ENCODE measurements at places on chromosomes 4 and X. TPM values are rescaled to one million over a fixed set of nuclear protein-coding genes. Genes with fewer than 3 reads are reported as not detected.

DNA sequence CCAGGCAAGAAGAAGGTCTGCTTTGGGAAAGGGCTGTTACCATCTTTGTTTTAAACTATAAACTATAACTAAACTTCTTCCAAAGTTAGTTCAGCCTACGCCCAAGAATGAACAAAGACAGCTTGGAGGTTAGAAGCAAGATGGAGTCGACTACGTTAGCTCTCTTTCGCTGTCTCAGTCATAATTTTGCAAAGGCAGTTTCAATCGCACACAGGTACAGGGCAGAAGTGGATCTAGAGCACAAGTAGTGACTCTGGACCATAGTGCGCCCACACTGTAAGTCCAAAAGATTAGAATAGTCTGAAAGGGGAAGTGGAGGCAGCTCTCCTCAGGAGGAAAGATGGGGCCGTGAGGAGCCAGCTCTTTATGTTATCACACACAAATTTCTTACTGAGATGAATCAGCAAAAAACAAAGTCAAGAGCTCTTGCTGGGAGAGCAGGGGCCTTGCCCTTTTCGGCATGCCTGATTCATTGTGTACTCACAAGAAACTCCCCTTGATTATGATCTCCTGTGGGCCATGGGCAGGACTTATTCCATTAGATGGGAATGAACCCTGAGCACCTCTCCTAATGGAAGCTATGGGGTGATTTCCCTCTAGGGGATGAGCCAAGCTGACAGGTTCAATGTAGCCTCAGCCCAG is 58.6 kb downstream of the FUNDC1 start:
- H3K27ac ChIP-seq = no peak overlapping the region
- H3K36me3 ChIP-seq = no peaks in the 10 kb centered on the region
- DNase-seq = no peak
- no peak overlapping the region for H3K4me3 ChIP-seq
- H3K4me1 ChIP-seq = no peaks in the 10 kb centered on the region

- DNase-seq = no peak
- H3K4me3 ChIP-seq = no peak overlapping the region
- H3K36me3 ChIP-seq = no peaks in the 10 kb centered on the region
- H3K27me3 ChIP-seq = no peaks in the 10 kb centered on the region
These were observed 883 bp upstream of the KLHL4 start for GRCh38 chrX:87516717-87517121.

DNA sequence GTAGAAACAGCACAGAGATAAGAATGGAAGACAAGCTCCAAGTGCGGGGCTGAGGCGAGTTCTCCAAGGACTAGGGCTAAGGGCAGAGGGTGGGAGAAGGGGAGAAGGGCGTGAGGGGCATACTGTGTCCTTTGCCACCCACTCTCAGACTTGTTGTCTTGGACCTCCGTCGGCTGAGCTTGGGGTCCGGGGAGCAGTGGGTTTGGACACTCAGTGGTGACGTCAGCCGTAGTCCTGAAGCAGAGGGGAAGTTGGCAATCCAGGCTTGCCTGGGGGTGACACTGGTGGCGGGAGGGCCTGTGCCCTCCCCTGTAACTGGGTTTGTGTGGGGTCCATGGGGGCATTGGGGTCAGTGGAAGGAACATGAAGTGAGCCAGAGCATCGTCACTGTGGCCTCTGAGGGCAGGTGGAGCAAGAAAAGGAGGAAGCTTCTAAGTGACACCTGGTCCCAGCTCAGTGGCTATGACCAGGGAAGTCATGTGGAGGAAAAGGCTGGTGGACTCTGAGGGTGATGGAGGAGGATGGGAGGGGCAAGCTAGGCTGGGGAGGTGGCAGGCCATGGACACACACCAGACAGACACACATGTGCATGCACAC is 17.6 kb downstream of the CD99 start:
- no peak overlapping the region for H3K4me3 ChIP-seq
- DNase-seq = peak; percentile 63
- no peaks in the 10 kb centered on the region for H3K27me3 ChIP-seq
- no peaks in the 10 kb centered on the region for H3K36me3 ChIP-seq
- no peaks in the 10 kb centered on the region for H3K4me1 ChIP-seq

DNA sequence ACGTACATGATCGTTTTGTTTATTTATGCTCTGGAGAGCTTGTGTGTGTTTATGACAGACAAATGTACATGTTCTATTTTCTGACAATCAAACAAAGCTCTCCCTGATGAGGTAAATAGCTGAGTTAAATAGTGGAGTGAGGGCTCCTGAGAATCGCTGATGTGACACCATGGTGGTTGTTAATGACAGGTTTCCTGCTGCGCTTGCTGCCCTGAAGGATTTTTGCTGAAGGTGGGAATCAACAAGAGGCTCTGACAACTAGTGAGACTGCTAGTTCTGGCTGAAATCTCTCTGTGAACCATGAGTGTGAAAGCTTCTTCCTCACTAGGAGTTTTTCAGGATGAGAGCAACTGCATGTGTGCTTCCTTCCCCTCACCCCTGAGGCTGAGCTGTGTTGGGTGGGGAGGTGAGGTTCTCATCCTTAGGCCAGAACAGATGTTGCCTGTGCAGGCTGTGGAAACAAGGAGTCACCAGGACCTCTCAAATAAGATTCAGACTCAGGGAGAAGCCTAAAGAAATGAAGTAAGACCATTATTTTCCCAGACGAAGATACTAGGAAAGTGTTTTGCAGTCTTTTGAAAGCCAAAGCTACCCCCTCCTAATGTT is 173.4 kb upstream of the JADE1 start:
- DNase-seq = no peak
- H3K27me3 ChIP-seq = no peaks in the 10 kb centered on the region
- H3K27ac ChIP-seq = no peak overlapping the region
- no peak overlapping the region for H3K4me3 ChIP-seq

GRCh38 chrX:71095981-71096759 is 519 bp downstream of the FOXO4 start:
- no peaks in the 10 kb centered on the region for H3K36me3 ChIP-seq
- H3K27me3 ChIP-seq = no peaks in the 10 kb centered on the region
- H3K4me1 ChIP-seq = no peaks in the 10 kb centered on the region

- no peaks in the 10 kb centered on the region for H3K27me3 ChIP-seq
- no peak overlapping the region for H3K4me3 ChIP-seq
- no peak for DNase-seq
These were observed 517.3 kb downstream of the TMA16 start for GRCh38 chr4:164011791-164012190.

The RENBP gene
- total RNA-seq = 20.9 TPM

DNA sequence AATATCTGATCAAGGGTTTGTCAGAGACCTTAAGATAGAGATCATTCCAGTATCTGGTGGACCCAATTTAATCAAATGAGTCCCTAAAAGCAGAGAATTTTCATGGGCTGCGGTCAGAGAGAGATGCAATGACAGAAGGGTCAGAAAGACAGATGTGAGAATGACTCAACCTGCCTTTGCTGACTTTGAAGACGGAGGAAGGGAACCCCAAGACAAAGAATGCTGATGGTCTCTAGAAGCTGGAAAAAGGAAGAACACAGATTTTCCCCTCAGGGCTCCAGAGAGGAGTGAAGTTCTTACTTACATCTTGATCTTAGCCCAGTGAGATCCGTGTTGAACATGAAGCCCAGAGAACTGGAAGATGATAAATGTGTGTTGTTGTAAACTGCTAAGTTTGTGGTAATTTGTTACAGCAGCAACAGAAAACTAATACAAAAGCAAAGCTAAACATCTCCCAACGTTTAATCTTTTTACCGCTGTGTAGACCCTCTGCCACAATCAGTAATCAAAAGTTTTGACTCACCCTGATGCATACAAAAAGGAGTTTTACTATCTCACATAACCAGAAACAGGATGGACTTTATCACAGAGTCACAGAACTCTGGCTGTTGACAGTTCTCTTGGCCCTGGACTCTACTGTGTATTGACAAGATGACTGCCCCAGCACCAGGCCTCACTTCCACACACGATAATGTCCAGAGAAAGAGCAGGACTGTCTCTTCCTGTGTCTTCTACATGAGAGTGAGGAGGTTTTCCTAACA is 70.2 kb upstream of the MAGEB2 start:
- no peak for DNase-seq
- H3K27me3 ChIP-seq = no peaks in the 10 kb centered on the region
- H3K36me3 ChIP-seq = no peaks in the 10 kb centered on the region
- H3K4me3 ChIP-seq = no peak overlapping the region
- no peaks in the 10 kb centered on the region for H3K4me1 ChIP-seq
- no peak overlapping the region for H3K27ac ChIP-seq

- no peaks in the 10 kb centered on the region for H3K36me3 ChIP-seq
- H3K4me1 ChIP-seq = no peaks in the 10 kb centered on the region
- H3K4me3 ChIP-seq = no peak overlapping the region
- H3K27ac ChIP-seq = no peak overlapping the region
These were observed 25.5 kb downstream of the IRF2 start for GRCh38 chr4:184448821-184449220.

DNA sequence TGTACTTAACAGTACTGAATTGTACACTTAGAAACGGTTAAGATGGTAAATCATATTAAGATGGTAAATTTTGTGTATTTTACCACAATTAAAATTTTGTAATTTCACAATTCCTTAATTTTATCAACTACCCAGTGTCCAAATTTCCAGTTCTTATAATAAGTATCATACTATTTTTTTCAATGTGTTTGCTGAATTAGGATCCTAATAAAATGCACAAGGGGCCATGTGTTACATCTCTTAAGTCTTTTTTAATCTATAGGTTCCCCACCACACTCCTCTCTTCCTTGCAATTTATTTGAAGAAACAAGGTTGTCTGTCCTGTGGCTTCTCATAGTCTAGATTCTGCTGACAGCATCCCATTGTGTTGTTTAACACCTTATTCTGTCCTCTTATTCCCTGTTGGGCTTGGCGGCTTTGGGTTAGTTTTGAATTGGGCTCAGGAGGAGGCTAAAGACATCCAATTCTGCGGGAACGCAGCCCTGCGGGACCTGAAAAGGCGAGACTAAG is 533 bp upstream of the SYAP1 start:
- H3K27me3 ChIP-seq = no peaks in the 10 kb centered on the region
- no peaks in the 10 kb centered on the region for H3K4me1 ChIP-seq
- no peak for DNase-seq
- no peaks in the 10 kb centered on the region for H3K36me3 ChIP-seq
- peak overlapping the region; percentile 97 for H3K27ac ChIP-seq

- DNase-seq = no peak
- no peaks in the 10 kb centered on the region for H3K27me3 ChIP-seq
- H3K36me3 ChIP-seq = no peaks in the 10 kb centered on the region
- peak overlapping the region; percentile 83 for H3K4me3 ChIP-seq
- no peaks in the 10 kb centered on the region for H3K4me1 ChIP-seq
These were observed 1.0 kb downstream of the SH3BGRL start for GRCh38 chrX:81202943-81203342.

GRCh38 chr4:8304827-8305695 is 35.5 kb downstream of the HTRA3 start:
- H3K4me1 ChIP-seq = no peaks in the 10 kb centered on the region
- DNase-seq = peak; percentile 56
- H3K27ac ChIP-seq = no peak overlapping the region
- no peak overlapping the region for H3K4me3 ChIP-seq
- H3K36me3 ChIP-seq = no peaks in the 10 kb centered on the region

- H3K4me1 ChIP-seq = no peaks in the 10 kb centered on the region
- no peaks in the 10 kb centered on the region for H3K36me3 ChIP-seq
- H3K27me3 ChIP-seq = no peaks in the 10 kb centered on the region
These were observed 174.0 kb downstream of the AFAP1 start for GRCh38 chr4:7765666-7766065.

The GAGE2A gene
- total RNA-seq = not detected

- peak; percentile 79 for DNase-seq
- H3K4me3 ChIP-seq = peak within 1 kb of the TSS; percentile 52
- H3K27ac ChIP-seq = no peak within 1 kb of the TSS
- no peaks in the 10 kb centered on the region for H3K4me1 ChIP-seq
These were observed at the start of gene ARMCX2 for GRCh38 chrX:101659601-101660063. Gene ARMCX2 (minus strand): TSS chrX:101659850. CDS start chrX:101657588, 2,262 bp downstream.

- no peaks in the 10 kb centered on the region for H3K4me1 ChIP-seq
These were observed 14.9 kb downstream of the NRK start for GRCh38 chrX:105837232-105837631.

The P2RY8 gene
- 5.5 TPM for total RNA-seq

DNA sequence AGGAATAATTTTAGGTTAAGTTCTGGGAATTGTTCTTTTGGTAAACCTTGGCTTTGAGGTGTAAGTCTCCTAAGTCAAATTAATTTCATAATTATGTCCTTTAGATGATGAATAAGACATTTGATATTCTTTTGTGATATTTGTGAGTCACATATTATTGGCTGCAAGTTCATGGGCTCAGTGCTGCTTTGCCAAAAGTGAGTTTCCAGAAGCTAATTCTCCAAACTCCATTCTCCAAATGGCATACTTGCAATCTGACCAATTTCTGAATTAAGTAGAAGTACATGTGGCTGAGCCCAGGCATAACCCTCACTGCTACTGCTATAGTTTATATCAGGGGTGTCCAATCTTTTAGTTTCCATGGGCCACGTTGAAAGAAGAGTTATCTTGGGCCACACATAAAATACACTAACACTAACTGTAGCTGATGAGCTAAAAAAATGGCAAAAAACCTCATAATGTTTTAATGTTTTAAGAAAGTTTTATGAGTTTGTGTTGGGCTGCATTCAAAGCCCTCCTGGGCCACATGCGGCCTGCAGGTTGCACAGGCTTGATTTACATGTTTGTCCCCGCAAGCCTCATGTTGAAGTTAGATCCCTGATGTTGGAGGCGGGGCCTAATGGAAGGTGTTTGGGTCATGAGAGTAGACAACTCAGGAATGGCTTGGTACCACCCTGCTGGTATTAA is 196.1 kb downstream of the ZNF330 start:
- no peak overlapping the region for H3K27ac ChIP-seq
- no peak overlapping the region for H3K4me3 ChIP-seq
- no peaks in the 10 kb centered on the region for H3K36me3 ChIP-seq
- peaks cover 2% of the 10 kb centered on the region for H3K4me1 ChIP-seq
- H3K27me3 ChIP-seq = no peaks in the 10 kb centered on the region

- no peak overlapping the region for H3K4me3 ChIP-seq
- no peaks in the 10 kb centered on the region for H3K36me3 ChIP-seq
- no peaks in the 10 kb centered on the region for H3K4me1 ChIP-seq
- DNase-seq = no peak
These were observed 66.6 kb downstream of the ING2 start for GRCh38 chr4:183571350-183571941.

The CXXC4 gene
- total RNA-seq = 0.93 TPM

The ASB5 gene
- total RNA-seq = not detected

DNA sequence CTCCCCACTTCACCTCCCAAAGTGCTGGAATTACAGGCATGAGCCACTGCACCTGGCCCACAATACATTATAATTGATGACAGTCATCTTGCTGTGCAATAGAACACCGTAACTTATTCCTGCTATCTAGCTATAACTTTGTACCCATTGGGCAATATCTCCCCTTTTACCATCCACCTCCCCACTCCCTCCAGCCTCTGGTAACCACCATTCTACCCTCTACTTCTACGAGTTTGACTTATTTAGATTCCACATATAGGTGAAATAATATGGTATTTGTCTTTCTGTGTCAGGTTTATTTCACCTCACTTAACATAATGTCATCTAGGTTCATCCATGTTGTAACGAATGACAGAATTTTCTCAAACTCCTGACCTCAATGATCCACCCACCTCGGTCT is 8.2 kb upstream of the TEX11 start:
- no peaks in the 10 kb centered on the region for H3K27me3 ChIP-seq
- H3K4me1 ChIP-seq = no peaks in the 10 kb centered on the region
- H3K36me3 ChIP-seq = no peaks in the 10 kb centered on the region
- H3K27ac ChIP-seq = no peak overlapping the region
- no peak for DNase-seq

The TECRL gene
- not detected for total RNA-seq

The ZDHHC15 gene
- total RNA-seq = 4.8 TPM

Data from aorta (tissue), 5 donors.